ENCODE measurements at places on chromosomes 1 and 21.

- no peak for DNase-seq
Measured at GRCh38 chr1:158126425-158126824, 54.3 kb upstream of the CD1D start.

GRCh38 chr1:61102621-61103020, 20.3 kb downstream of the NFIA start:
- DNase-seq: no peak

DNA sequence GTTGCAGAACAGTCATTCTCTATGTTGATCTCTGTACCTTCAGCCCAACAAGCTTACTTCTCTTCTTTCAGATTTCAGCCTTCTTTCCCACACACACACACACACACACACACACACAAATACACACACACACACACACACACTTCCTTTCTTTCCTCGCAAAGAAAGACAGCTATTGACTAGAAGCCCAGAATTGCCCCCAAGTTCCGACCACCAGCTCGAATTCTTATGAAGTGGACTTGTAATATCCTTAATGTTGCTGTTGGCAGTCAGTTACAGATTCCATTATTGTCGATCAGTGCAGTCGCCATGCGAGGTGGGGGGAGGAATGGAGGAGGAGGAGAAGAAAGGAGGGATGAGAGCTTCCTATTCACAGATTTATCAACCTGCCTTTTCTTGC, 125.5 kb downstream of the CLEC20A start:
- DNase-seq: no peak

- peak; percentile 39 for DNase-seq
Measured at GRCh38 chr1:34128186-34128889, 36.7 kb downstream of the CSMD2 start.

DNA sequence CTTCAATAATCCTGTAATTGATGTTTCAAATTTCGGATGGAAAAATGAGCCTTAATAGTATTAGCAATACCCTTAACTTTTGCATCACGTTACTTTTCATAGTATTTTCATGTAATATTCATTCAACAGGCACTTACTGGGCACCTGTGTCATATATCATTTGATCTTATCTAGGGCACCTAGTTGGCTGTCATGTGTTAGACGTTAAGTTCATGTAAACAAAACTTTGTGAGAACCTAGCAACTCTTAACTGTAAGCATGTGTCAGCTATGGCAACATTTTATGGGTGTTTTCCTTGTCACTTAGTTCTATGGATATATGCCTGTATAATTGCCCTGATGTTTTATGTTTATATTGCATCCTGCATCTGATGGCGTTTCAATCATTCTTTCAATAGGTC, 777 bp downstream of the LAMC2 start:
- DNase-seq: no peak

GRCh38 chr1:87202451-87202850, 126.2 kb upstream of the LMO4 start:
- DNase-seq: no peak

DNA sequence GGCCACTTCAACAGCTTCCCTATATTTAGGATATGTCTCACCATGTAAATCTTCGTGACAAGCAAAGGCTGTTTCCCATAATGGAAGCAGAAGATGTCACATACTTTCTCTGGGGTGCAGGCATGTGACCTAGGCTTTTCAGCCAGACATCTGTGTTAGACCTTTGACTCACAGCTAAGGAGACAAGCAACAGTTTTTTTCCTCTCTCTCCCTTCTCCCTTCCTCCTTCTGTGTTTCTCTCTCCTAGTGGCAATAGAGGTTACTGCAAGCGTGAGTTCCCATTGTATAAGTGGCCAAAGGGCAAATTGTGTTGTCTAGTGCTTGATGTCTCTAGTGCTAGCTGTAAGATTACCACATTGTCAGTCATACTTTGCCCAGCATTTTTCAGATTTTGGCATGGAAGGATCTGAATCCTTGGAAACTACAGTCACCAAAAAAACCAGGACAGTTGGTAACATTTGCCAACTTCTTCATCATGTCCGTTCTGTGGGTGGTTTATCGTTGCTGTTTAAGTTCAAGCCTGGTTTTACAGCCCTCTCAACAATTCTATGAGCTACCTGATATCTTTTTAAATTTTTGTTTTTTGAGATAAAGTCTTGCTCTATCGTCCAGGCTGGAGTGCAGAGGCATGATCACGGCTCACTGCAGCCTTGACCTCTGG, 44.4 kb upstream of the RABGAP1L start:
- peak; percentile 70 for DNase-seq

DNA sequence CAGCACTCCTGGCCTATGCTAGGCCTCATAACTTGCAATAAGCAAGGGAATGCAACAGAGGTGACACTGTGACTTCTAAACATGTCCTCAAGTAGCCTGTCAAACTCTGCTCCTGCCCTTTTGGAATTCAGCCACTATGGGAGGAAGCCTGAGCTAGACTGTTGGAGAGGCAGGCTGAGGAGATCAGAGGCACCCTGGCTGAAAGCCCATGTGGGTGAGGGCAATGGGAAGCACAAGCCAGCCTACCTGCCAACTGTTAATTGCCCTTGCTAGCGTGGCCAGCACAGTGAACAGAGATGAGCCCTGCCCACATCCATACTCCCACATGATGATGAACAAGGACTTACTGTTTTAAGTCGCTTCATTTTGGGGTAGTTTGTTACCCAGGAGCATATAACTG, 17.7 kb downstream of the GNB1 start:
- DNase-seq: peak; percentile 22

- DNase-seq: no peak
Measured at GRCh38 chr1:33363021-33363420, 42.1 kb upstream of the A3GALT2 start.

DNA sequence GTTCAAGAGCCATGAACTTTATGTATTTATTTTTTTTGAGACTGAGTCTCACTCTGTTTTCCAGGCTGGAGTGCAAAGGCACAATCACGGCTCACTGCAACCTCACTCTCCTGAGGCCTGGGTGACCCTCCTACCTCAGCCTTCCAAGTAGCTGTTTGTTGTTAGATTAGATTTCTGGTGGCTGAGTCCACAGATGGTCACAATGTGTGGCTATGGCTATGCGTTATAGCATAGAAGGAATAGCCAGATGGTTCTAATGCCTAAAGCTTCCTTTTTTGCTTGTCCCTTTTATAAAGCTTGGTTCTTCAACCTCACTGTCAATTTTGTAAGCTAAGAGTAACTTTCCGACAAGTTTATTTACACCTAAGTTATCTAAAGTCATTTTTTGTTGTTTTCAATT, 62.3 kb upstream of the FMN2 start:
- peak; percentile 25 for DNase-seq

DNA sequence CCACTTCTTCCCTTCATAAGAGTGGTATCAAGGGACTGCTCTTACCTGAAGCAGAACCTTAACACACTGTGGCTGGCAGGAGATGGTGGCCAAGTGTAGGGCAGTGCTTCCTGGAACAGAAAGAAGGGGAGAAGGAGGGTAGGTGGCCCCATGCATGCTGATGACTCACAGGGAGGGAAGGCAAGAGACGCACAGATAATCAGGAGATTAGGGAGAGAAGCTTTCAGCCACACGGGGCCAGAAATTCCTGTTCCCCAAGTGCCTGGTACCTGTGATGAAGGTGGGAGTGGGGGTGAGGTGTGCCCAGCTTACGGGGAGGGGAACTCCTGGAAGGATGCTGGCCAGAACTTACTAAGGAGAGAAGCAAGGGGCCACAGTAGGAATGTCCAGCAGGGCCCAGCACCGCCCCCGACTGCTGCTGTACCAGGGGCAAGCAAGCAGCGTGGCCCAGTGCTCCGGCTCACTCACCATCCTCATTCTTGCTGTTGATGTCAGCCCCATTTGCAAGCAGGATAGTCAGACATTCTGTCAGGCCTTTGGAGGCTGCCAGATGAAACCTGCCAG, 7.7 kb downstream of the ANKRD35 start:
- DNase-seq: peak; percentile 22

- no peak for DNase-seq
Measured at GRCh38 chr1:177779166-177779965, 190.5 kb downstream of the SEC16B start.

DNA sequence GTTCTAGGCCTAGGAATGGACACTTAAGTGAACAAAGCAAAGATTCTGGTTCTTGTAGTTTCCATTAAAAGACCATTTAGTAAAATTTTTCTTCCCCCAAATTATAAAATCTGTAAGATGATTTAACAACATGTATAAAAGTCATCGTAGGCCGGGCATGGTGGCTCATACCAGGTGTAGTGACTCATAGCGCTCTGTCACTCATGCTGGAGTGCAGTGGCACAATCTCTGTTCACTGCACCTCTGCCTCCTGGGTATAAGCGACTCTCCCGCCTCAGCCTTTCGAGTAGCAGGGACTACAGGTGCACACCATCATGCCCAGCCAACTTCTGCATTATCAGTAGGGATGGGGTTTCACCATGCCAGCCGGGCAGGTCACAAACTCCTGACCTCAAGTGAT, 9.1 kb downstream of the ASPM start:
- peak; percentile 25 for DNase-seq

- no peak for DNase-seq
Measured at GRCh38 chr1:5950994-5951785, 41.0 kb downstream of the NPHP4 start.

- DNase-seq: peak; percentile 78
Measured at GRCh38 chr1:68409426-68409825, 40.3 kb downstream of the RPE65 start.

GRCh38 chr1:25528881-25529517, 14.4 kb upstream of the LDLRAP1 start:
- no peak for DNase-seq

DNA sequence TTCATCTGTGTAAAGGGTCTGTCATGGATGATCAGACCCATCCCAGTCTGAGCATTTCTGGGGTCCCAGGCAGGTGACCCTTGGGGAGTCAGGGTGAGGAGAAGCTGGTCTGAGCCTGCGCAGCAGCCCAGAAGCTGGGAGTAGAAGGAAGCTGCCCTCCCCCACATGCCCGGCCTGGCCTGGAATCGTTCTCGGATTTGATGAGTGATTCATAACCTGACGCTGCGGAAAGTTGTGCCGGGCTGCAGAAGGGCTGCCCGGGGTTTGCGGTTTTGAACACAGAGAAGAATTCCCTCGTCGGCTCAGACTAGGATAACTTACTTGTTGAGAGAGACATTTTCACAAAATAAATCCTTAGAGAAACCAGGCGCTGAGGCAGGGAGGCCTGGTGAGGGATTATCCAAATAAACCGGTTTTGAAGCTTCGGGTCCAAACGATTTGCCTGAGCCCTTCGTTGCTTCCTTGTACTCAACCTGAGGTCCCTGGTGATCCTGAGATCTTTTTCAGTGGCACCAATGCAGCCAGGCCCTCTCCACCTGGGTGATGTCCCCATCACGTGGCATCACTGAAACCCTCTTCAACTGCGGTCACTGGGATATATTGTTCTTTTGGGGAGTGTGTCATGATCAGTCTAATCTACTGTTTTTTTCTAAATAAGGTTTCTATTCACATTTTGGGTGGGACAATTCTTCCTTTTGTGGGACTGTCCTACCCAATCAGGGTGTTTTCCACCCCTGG, 29.2 kb downstream of the EPHB2 start:
- peak; percentile 82 for DNase-seq

DNA sequence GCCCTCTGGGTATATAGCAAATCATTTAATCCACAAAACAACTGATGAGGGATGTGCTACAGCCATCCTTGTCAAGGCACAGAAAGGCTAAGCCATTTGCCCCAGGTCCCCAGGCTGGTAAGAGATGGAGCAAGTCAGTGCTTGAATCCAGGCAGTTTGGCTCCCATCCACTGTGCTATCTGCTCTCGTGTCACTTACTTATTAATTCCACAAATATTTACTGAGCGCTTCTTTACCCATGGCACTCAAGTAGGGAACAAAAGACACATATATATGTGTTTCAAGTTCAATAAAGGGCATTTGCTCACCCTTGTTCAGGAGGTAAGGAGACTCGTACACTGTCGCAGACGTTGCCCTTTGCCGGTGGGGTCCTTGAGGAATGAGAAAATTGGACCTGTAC, 38.6 kb upstream of the MPZL1 start:
- DNase-seq: no peak

- peak; percentile 91 for DNase-seq
Measured at GRCh38 chr1:226863446-226863845, 7.0 kb upstream of the PSEN2 start.

- no peak for DNase-seq
Measured at GRCh38 chr1:47226839-47227215, 5.2 kb downstream of the TAL1 start.

GRCh38 chr1:210246447-210246846, 13.9 kb downstream of the SERTAD4 start:
- DNase-seq: peak; percentile 80

DNA sequence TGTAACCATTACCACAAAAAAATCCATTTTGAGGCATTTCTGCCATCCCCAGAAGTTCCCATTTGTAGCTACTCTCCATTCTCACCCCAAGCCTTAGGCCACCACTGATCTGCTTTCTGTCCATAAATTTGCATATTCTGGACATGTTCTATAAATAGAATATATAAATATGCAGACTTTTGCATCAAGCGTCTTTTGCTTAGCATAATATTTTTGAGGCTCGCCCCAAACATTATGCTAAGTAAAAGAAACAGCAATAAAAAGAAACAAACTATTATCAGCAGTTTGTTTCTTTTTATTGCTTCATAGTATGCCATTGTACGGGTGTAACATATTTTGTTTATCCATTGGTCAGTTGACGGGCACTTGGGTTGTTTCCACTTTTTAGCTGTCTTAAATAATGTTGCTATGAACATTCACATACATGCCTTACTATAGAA, 7.9 kb downstream of the TFAP2E start:
- DNase-seq: no peak

GRCh38 chr1:186611156-186611555, 69.1 kb downstream of the PTGS2 start:
- DNase-seq: no peak

- DNase-seq: no peak
Measured at GRCh38 chr1:1758692-1759455, 19.4 kb downstream of the NADK start.

GRCh38 chr1:117244971-117245370, 34.2 kb upstream of the VTCN1 start:
- no peak for DNase-seq

- DNase-seq: peak; percentile 84
Measured at GRCh38 chr1:40708750-40709099, 17.2 kb downstream of the NFYC start.

- no peak for DNase-seq
Measured at GRCh38 chr1:11169202-11169601, 20.0 kb upstream of the ANGPTL7 start.

- no peak for DNase-seq
Measured at GRCh38 chr1:9630331-9631111, 21.0 kb upstream of the PIK3CD start.

GRCh38 chr1:64651841-64652240, 93.0 kb upstream of the RAVER2 start:
- no peak for DNase-seq

DNA sequence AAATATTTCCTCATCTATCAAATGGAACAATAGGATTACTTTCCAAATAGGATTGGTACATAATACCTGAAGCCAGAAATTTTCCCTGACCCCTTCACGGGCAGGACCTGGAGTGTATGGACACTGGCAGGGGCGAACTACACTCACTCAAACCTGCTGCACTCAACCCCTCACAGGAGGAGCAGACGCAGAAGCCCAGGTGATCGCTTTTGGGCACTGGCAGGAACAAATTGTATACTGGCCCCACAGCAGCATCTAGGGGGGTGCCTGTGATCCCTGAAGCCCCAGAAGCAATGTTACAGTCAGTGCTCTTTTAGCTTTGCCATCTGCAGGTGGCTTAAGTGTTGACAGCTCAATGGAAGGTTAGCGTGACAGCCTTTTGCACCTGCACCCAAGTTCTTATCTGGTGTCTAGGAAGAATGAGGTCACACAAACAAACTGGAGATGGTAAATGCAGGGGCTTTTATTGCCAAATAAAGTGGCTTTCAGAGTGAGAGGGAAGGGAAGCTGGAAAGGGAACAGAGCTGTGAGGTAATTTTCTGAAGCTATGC, 199.2 kb upstream of the NEGR1 start:
- DNase-seq: no peak

GRCh38 chr1:47725992-47726855, 271.0 kb downstream of the TRABD2B start:
- peak; percentile 62 for DNase-seq

Data from M059J (cell line).